ENCODE measurements at places on chromosomes 12 and 14.

DNA sequence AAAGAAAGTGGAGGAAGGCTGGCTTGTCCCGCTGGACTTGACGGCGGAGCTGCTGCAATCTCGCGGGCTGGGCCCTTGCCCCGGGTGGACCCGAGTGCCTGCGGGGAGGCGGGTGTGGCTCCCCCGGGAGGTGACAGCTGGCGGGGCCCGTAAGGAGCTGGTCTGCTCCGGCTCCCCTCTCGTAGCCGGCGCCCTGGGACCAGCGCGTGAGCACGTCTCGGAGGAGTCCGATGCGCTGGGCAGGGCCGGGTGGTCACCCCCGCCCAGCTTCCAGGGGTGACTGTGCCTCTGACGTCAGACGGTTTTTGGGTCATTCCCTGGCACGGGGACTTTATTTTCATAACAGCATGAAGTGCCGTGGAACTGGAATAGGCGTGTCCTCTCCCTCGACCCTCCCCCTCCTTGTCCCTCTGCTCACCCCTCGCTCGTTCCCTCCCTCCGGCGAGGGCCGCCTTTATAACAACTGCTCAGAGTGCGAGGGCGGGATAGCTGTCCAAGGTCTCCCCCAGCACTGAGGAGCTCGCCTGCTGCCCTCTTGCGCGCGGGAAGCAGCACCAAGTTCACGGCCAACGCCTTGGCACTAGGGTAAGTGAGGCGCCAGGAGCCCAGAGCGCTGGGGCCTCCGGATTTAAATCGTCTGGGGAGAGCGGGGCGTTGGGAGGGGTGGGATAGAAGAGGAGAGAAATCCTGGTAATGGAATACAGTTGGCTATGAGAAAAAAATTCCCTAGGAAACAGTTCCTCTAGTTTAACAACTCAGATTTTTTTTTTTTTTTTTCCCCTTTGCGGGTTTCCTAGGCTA lies at the start of gene GPRC5A:
Gene GPRC5A, plus strand, starts transcription at position 483 of the 801 bp plus-strand sequence. CDS start 16,688 bp downstream, outside the sequence.
- peak; percentile 93 for DNase-seq

DNA sequence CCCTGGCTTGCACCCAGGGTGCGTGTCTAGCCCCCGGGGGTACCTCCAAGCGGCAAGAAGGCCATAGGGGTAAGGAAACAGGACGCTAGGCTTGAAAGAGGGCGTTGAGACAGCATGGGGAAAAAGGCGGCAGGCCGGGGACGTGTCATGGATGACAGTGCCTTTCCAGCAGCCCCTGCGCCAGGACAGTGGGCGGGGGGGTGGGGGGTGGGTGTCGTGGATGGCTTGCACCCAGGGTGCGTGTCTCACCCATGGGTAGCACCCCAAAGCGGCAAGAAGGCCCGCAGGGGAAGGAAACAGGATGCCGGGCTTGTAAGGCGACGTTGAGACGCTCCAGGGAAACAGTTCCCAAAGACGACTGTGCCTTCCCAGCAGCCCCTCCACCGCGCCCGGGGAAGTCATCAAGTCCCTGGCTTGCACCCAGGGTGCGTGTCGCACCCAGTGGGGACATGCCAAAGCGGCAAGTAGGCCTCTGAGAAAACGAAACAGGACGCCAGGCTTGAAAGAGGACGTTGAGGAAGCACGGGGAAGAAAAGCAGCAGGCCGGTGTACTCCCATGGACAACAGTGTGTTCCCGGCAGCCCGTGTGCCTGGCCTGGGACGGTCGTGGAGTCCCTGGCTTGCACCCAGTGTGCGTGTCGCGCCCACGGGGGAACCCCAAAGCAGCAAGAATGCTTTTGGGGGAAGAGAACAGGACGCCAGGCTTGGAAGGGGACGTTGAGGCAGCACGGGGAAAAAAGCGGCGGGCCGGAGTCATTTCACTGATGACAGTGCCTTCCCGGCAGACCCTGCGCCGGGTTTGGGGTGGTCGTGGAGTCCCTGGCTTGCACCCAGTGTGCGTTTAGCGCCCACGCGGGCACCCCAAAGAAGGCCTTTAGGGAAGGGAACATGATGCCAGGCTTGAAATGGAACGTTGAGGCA lies 163.5 kb upstream of the ALG10B start:
- no peak for DNase-seq

GRCh38 chr12:6943389-6943721 lies 261 bp upstream of the RNU7-1 start:
- peak; percentile 93 for DNase-seq

GRCh38 chr12:86254399-86255107 lies 1.6 kb downstream of the MGAT4C start:
- DNase-seq = peak; percentile 17

Measured in astrocyte (in vitro differentiated cells and primary cell).